ENCODE measurements at places on chromosomes 2 and 18.

- DNase-seq, result no peak
Measured at GRCh38 chr2:10883801-10884478, 27.8 kb upstream of the KCNF1 start.

DNA sequence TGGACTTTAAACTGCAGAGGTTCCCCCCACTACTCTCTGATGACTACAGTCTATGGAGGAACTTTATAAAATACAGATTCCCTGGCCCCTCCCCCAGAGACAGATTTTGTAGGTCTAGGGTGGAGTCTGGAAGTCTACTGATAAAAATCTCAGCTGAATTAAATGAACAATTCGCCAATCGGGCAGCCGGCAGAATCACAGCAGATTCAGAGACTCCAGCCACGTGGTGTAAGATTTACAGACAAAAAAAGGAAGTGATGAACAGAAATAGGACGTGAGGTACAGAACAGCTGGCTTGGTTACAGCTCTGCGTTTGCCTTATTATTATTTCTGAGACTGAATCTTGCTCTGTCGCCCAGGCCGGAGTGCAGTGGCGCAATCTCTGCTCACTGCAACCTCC, 21.4 kb upstream of the MTA3 start:
- DNase-seq, result no peak

DNA sequence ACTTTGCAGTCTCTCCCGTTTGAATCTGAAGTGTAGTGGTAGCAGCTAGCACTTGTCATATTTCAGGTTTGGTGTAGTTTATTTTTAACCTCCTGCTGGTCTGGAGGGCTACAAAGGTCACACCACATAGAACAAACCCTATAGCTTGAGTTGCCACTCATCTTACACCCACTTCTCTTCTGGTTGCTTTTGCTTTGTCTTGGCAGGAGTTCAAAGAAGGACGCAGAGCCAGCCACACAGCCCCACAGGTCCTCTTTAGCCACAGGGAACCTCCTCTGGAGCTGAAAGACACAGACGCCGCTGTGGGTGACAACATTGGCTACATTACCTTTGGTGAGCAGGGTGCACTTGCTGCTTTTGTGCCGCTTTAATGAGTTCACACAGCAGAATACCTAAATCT, 15.6 kb upstream of the GPBAR1 start:
- DNase-seq, result no peak

DNA sequence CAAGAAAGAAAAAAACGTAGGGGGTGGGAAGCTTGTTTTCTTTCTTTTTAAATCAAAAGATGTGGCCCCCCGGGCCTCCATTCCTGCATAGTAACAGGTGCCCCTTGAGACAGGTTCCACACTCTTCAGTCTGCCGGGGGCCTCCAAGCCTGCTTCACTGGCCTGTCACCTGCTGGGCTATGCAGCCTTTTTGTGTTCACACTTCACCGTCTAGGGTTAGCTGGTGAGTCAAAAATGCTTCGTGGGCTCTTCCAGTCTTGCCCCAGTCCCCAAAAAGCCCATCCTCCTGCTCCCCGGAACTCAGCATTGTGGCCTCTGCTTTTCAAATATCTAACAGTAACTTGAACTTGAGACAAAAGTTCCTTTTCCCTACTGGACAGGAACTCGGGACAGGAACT, 67.9 kb downstream of the POLR1A start:
- no peak for DNase-seq

- DNase-seq, result no peak
Measured at GRCh38 chr18:75247611-75248421, 37.2 kb downstream of the TSHZ1 start.
